ENCODE measurements at places on chromosomes 2 and 18. TPM values are rescaled to one million over a fixed set of nuclear protein-coding genes. Genes with fewer than 3 reads are reported as not detected.

DNA sequence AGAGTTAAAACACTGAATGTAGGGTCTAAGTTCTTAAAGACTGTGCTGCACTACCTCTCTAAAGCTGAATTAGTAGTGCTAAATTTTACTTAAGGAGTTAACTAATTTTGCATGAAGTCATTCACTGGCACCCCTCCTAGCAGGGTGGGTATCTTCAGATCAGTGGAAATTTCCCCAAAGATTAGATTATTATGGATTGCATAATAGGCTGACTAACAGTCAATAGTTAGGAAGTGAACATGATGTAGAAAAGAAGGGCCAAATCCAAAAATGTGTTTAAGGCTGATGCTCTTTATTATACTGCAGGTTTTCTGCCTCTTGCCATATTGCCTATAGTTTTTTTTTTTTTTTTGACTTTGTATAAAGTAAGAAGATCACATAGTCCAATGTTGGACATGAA is 5.2 kb downstream of the ZNF638 start:
- H3K4me3 ChIP-seq = no peak overlapping the region
- peaks cover 67% of the 10 kb centered on the region for H3K4me1 ChIP-seq
- H3K36me3 ChIP-seq = no peaks in the 10 kb centered on the region

GRCh38 chr2:236211296-236211695 is 43.1 kb upstream of the GBX2 start:
- H3K36me3 ChIP-seq = no peaks in the 10 kb centered on the region
- no peak overlapping the region for H3K27ac ChIP-seq
- no peaks in the 10 kb centered on the region for H3K4me1 ChIP-seq
- H3K27me3 ChIP-seq = no peaks in the 10 kb centered on the region
- H3K4me3 ChIP-seq = no peak overlapping the region
- DNase-seq = no peak

GRCh38 chr2:50143822-50144575 is 887.9 kb downstream of the NRXN1 start:
- H3K4me3 ChIP-seq = peak overlapping the region; percentile 37
- no peak for DNase-seq
- H3K27ac ChIP-seq = no peak overlapping the region

- H3K27me3 ChIP-seq = no peaks in the 10 kb centered on the region
- no peaks in the 10 kb centered on the region for H3K4me1 ChIP-seq
Observed at GRCh38 chr2:117693154-117693553, 121.3 kb upstream of the DDX18 start.

DNA sequence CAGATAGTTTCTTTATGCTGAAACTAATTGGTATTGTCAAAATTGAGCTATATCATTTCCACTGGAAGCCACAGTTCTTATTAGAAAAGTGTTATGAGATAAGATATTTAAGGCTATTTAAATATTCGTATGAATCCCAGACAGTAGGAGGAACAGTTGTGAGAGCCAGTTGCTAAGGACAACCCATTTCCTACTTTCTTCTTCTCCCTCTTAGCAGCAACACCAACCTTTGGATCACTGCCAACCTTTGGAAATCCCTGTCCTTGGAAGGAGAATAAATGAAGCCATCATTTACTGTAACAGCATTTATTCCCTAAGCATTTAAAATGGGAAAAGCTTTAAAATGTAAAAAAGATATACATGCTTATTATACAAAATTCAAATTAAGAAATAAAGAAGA is 85.8 kb downstream of the PLCL1 start:
- H3K36me3 ChIP-seq = no peaks in the 10 kb centered on the region
- no peaks in the 10 kb centered on the region for H3K4me1 ChIP-seq
- H3K27me3 ChIP-seq = no peaks in the 10 kb centered on the region
- no peak overlapping the region for H3K27ac ChIP-seq

DNA sequence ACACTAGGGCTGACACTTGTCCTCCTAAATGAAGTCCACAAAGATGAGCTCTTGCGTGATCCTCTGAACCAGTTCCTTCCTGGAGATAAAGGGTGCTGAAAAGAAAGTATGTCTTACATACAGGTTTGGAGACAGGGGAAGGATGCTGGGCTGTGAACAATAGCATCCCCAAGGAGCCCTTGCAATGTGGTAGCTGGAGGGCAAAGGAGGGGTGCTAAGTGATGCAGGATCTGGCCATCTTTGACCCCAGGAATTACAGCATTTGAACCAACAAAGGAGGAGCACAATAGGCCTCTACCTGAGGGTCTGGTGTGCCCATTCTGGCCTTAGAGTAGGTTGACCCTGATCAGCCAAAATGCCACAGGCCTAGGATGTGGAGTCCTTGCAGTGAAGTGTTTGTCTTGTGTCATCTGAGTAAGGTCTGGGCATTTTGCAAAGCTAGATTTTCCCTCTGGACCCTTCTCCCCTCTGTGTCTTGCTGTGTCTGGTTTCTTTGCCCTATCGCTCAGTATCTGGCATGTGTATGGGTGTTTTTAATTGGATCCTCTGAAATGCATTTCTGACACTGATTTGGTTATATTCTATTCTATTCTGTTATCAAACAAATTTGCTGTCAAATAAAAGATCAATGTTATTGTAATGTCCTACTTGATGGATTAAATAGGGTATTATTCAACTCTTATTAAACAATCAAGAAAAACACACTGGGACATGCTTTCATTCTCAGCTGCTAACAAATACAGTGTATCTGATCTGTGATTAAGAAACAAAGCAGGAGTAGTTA is 364.8 kb upstream of the MEIS1 start:
- no peaks in the 10 kb centered on the region for H3K4me1 ChIP-seq
- no peak for DNase-seq
- H3K27me3 ChIP-seq = no peaks in the 10 kb centered on the region

DNA sequence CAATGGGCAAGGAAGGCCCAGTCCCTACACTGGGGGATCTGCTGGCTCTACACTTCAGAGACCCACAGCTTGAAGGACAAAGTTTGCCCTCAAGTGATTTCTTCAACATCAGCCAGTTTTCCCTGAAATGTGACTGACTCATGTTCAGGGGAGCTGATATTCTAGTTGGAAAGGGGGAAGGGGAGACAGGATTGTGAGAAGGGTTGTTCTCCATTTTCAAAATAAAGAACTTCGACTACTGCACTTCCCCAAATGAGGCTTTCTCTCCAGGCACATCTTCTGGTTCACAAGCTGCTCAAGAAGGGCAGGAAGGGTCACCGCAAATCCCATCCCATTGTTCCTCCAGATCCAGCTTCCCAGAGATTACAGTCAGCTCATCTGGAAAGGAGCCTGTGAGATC is 117.6 kb downstream of the BCL2L11 start:
- H3K4me3 ChIP-seq = no peak overlapping the region
- H3K27ac ChIP-seq = no peak overlapping the region
- no peak for DNase-seq
- no peaks in the 10 kb centered on the region for H3K36me3 ChIP-seq
- no peaks in the 10 kb centered on the region for H3K27me3 ChIP-seq

DNA sequence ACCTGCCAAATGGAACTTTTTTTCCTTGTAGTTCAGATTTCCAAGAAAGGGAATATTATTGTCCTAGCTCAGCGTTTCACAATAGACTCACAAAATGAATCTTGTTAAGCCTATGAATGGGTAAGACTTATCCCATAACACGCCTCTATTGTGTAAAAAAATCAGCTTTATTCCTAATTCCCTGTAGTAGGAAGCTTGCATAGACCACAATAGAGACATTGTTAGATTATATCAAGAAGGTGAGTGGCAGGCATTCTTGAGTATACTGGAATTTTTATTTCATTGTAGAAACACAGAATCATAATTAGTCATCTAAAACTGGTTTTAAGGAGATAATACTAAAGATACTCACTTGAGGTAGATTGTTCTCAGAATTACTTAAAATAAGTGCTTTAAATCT is 46.5 kb upstream of the SLC30A6 start:
- no peaks in the 10 kb centered on the region for H3K4me1 ChIP-seq
- no peaks in the 10 kb centered on the region for H3K36me3 ChIP-seq
- DNase-seq = no peak
- no peaks in the 10 kb centered on the region for H3K27me3 ChIP-seq
- H3K27ac ChIP-seq = no peak overlapping the region

- no peak for DNase-seq
- H3K36me3 ChIP-seq = no peaks in the 10 kb centered on the region
- H3K27ac ChIP-seq = no peak overlapping the region
- no peaks in the 10 kb centered on the region for H3K4me1 ChIP-seq
- peaks cover 5% of the 10 kb centered on the region for H3K27me3 ChIP-seq
Observed at GRCh38 chr2:68663371-68664156, 20.2 kb downstream of the PROKR1 start.

GRCh38 chr18:32730620-32731091 is 42.2 kb downstream of the KLHL14 start:
- H3K27ac ChIP-seq = no peak overlapping the region
- no peak for DNase-seq
- H3K36me3 ChIP-seq = no peaks in the 10 kb centered on the region
- H3K27me3 ChIP-seq = no peaks in the 10 kb centered on the region

- H3K27me3 ChIP-seq = no peaks in the 10 kb centered on the region
- H3K4me3 ChIP-seq = no peak overlapping the region
- peaks cover 3% of the 10 kb centered on the region for H3K4me1 ChIP-seq
- no peak for DNase-seq
- no peak overlapping the region for H3K27ac ChIP-seq
Observed at GRCh38 chr2:174158003-174158402, 90.3 kb downstream of the OLA1 start.

DNA sequence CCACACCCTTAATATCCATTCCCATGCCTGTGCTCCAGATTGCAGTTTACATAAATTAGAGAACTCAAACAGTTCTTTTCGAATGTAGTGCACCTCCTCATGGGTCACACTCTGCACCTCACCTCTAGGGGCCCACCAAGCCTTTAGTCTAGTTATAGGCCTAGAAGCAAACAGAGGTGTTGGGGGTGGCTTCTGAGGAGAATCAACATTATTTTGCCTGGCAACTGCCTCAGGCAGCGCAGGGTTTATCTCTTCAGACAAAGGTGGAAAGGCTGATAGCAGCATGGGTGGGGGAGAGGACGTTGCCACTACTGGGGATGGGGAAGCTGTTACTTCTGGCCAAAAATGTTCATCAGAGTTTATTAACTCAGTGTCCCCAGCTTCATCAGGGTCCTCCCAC is 5.0 kb upstream of the GYPC start:
- no peak for DNase-seq
- H3K27ac ChIP-seq = no peak overlapping the region
- no peak overlapping the region for H3K4me3 ChIP-seq
- H3K36me3 ChIP-seq = no peaks in the 10 kb centered on the region
- H3K27me3 ChIP-seq = no peaks in the 10 kb centered on the region

DNA sequence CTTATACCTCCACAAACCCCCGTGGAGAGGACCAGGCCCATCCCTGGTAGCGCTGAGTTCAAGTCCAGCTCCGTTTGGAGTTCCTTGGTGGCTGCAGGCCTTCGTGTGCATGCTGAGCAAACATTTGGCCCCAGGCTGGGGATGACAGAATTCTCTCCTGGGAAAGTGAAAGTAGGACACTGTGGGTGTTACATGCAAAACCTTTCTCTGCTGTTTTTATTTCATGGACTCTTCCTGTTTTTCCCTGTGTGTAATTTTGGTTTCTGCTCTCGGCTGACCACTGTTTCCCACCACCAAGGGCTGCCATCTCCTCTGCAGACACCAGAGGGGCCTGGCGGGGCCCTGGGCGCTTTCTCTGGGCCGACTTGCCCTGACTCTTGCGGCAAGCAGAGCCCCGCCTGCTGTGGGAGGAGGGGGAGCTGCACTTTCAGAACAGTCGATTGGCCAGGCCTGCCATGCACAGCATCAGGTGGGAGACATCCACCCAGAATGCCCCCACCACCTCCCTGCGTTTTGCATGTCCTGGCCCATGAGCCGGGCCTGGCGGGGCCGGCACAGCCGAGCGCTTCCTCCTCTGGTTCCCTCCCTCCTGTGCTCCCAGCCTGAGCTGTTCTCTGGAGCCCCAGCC is 102.4 kb downstream of the CABLES1 start:
- H3K4me1 ChIP-seq = no peaks in the 10 kb centered on the region
- no peak overlapping the region for H3K27ac ChIP-seq

DNA sequence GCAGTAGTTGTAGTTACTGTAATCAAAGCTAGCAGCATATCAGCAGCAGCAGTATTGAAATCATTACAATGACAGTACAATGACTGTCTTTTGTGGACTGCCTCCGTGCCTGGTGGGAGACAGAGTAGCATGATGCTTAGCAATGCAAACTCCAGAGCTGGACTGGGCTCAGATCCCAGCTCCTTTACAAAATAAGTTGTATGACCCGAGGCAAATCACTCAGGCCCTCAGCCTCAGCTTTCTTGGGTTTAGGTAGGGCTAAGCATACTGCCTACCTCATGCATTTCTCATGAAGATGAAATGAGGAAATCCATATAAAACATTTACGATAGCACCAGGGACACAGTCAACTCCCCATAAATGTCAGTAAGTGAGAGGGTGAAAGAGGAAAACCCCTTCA is 170.7 kb downstream of the TTC32 start:
- H3K4me3 ChIP-seq = no peak overlapping the region
- H3K27ac ChIP-seq = no peak overlapping the region
- H3K36me3 ChIP-seq = no peaks in the 10 kb centered on the region
- H3K4me1 ChIP-seq = no peaks in the 10 kb centered on the region
- no peaks in the 10 kb centered on the region for H3K27me3 ChIP-seq
- DNase-seq = no peak

DNA sequence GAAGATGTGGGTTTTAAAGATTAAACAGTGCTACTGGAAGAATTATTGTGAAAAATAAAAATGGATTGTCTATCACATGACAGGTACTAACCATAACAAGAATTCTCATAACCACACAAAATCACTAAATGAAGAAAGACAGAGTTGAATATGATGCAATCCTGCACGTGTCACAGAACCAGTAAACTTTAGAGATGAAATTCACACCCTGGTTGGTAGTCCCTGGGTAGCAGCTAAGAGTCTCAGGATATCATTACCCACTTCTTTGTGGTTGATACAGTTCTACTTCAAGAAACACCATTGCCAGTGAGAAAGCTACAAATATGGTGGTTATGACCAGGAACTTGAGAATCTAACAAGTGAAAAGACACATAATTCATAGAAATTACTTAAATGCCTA is 450.2 kb downstream of the ERBB4 start:
- no peak for DNase-seq
- H3K36me3 ChIP-seq = no peaks in the 10 kb centered on the region

- no peak overlapping the region for H3K27ac ChIP-seq
- H3K4me3 ChIP-seq = no peak overlapping the region
- H3K4me1 ChIP-seq = no peaks in the 10 kb centered on the region
- H3K27me3 ChIP-seq = no peaks in the 10 kb centered on the region
- no peak for DNase-seq
- no peaks in the 10 kb centered on the region for H3K36me3 ChIP-seq
Observed at GRCh38 chr18:68928762-68929675, 131.1 kb downstream of the CCDC102B start.

Gene NEU2
- total RNA-seq = not detected
